ENCODE measurements at places on chromosomes 13 and 19.

GRCh38 chr13:19782049-19782726, 557 bp downstream of the PSPC1 start:
- DNase-seq, result peak; percentile 33

DNA sequence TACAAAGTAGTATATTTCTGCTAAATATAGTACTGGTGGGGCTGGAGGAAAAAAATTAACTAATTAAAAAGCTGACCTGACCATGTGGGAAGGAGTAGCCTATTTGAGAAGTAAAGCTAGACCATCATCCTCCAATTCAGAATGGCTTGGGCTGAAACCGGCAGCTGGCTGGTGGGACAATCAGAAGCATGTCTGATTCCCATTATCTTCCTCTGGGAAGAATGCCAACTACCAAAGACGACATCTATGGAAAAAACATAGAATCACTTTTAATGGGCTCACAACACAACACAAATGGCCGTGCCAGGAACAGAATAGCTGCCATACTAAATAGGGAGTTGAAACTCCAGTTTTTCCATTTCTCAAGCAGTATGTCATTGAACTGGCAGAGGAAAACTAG, 120.4 kb upstream of the FREM2 start:
- DNase-seq, result peak; percentile 22

DNA sequence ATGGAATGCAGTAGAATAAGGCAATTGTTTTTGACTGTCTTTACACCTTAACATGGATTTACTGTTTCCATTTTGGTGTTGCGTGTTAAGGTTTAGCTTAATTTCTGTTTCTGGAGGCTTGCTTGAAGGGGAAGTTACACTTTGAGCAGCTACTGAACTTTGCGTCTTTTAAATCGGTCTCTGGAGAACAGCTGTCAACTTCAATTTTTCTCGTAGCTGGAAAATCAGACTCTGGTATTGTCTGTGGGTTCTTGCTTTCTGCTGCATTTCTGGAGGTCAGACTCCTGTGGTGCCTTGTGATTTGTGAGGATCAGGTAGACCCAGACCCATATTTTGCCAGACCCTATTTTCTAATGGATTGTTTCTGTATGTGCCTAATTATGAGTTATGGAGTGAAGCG, 146.7 kb downstream of the ATP8A2 start:
- no peak for DNase-seq

DNA sequence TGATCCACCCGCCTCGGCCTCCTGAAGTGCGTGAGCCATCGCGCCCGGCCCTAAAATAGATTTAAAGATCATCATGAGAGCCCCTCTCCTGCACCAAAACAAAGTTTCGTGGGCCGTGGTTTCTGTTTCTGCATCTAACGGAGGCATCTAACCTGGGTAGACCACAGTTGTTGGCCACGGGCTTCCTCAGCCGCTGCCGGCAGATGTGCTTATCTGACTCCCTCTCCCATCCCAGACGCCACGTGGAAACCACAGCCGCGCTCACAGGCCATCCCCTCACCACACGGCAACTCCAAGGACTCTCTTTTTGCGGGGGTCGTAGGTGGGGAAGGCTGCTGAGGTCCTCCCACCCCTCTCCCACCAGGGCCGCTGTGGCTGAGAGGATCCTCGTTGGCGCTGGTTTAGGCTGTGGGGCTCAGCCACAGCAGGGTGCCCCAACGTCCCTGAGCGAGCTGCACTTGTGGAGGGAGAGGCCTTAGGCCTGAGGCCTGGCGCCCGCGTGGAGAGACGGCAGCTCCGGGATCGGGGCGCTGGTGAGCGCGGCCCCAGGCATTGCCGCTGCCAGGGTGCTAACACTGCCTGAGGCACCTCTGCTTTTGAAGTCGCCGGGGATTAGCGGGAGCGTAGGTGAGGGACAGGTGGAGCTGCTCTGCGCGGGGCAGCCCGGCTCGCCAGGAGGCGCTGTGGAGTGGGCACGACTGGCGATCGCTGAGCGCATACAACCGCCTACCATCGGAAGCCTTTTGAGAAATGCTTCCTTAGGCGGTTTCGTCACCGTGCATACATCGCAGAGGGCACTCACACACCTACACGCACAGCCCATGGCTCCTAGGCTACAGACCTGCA, 8.9 kb downstream of the ZSCAN1 start:
- no peak for DNase-seq

GRCh38 chr13:86378628-86379027, 579.4 kb upstream of the SLITRK6 start:
- DNase-seq, result no peak

- peak; percentile 78 for DNase-seq
Measured at GRCh38 chr19:48674921-48675824, 2.4 kb upstream of the NTN5 start.

- no peak for DNase-seq
Measured at GRCh38 chr19:28730791-28731512, 482.0 kb downstream of the UQCRFS1 start.

DNA sequence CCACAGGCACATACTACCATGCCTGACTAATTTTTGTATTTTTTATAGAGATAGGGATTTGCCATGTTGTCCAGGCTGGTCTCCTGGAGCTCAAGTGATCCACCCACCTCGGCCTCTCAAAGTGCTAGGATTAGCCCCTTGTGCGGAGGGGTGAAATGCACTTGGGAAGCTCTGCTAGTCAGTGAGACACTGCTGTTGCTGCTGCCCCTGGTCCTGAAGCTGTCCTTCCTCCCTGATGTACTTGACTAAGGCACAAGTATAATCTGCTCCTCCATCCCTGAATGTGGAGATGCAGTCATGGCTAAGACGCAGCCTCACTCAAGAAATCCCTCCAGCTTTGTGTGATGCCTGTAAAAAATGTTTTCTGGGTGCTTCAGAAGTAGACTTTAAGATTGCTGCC, 124.5 kb downstream of the KCTD15 start:
- DNase-seq, result no peak

- peak; percentile 10 for DNase-seq
Measured at GRCh38 chr13:26050568-26051230, 1.1 kb downstream of the SHISA2 start.

GRCh38 chr13:45335397-45336024, 5.5 kb downstream of the TPT1 start:
- no peak for DNase-seq

- DNase-seq, result no peak
Measured at GRCh38 chr19:616062-616700, 17.2 kb downstream of the POLRMT start.

- DNase-seq, result no peak
Measured at GRCh38 chr13:44927968-44928367, 61.3 kb downstream of the NUFIP1 start.

DNA sequence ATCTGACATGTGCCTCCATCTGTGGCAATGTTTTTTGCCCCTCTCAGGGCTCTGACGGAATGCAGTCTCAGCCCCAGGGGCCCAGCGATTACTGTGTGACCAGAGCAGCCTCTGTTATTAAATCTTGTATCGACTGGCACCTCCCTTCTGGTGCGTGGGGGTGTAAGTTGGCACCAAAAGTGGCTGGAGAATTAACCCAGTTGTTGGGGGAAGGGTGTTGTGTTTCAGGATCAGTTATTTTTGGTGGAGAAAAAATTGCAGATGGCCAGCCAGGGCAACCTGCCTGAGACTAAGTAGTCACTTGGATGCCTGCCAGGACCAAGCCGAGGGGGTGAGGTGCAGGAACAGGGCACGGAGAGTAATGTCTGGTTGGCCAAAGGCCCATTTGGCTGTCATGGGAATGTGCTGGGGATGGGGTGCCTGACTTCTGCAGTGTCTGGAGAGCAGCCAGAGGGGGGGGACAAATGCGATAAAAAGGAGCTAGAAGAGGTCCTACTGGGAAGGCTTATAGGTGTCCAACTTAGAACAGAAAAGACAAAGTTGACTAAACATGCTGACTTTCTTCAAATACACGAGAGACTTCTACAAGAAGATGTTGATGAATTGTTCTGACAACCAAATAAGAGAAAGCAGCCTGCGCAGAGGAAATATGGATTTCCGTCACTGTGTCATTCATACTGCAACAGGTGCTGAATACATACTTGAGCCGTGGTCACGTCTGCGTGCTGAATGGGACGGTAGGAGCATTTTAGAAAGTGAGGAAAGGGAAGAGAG, 69.8 kb downstream of the SIAH3 start:
- peak; percentile 11 for DNase-seq
